Fibroblast of skin of scalp (primary cell): ENCODE measurements at places on chromosomes 2 and 18.

DNA sequence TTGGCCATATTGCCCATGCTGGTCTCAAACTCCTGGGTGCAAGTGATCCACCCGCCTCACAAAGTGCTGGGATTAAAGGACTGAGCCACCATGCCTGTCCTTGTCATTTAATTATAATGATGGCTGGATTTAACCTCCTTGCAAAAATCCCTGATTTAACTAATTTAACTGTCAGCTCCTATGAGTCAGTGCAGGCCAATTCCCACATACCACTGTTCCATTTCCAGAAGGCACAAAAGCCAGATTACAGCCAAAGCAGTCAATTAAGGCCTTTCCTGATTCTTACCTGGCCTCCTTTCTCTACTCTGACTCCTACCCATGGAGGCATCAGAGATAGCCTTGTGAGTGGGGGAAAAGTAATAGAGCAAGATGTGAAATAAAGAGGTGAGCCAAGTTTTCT is 12.3 kb upstream of the SLC35F5 start:
- DNase-seq = no peak

GRCh38 chr2:210452194-210452593 is 24.4 kb downstream of the LANCL1 start:
- DNase-seq = no peak

GRCh38 chr2:233961905-233962304 is 44.7 kb downstream of the TRPM8 start:
- DNase-seq = no peak

DNA sequence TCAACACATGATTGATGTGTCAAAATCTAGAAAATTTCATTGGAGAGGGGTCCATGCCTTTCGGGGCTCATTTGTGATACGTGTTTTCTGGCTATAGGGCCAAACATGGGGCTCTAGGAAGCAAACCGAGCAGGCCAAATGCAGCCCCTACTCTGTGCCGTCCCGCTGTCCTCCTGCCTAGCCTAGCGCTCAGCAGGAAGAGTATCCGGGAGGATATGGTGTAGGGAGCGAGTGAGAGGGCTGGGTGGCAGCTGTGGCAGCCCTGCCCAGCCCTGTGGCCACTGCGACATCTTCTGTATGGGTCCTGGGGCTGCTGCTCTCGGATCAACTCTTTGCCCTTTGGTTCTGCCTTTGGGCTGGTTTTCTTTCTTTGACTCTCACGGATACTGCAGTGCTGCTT is 120.1 kb upstream of the MAP3K20 start:
- no peak for DNase-seq

GRCh38 chr2:223235986-223236385 is 184.0 kb downstream of the KCNE4 start:
- peak; percentile 42 for DNase-seq

- no peak for DNase-seq
These were observed 9.9 kb downstream of the CCT7 start for GRCh38 chr2:73243884-73244570.

DNA sequence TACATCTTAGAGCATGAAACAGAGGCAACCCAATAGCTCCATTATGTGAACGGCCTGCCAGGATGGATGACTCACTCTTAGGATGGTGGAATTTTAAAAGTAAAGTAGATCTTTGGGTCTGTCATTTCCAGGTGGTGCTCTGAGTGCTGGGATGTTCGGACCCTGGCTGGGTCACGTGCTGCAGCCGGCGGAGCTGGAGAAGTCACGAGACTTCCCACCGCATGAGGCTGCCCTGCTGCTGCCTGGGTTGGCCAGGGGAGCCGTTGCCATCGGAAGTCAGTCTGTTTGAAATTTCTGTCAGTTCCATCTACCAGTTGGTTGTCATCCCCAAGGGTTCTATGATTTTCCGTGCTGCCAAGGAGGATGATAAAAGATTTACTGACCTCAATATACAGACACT is 93.3 kb upstream of the ALKAL2 start:
- DNase-seq = no peak

DNA sequence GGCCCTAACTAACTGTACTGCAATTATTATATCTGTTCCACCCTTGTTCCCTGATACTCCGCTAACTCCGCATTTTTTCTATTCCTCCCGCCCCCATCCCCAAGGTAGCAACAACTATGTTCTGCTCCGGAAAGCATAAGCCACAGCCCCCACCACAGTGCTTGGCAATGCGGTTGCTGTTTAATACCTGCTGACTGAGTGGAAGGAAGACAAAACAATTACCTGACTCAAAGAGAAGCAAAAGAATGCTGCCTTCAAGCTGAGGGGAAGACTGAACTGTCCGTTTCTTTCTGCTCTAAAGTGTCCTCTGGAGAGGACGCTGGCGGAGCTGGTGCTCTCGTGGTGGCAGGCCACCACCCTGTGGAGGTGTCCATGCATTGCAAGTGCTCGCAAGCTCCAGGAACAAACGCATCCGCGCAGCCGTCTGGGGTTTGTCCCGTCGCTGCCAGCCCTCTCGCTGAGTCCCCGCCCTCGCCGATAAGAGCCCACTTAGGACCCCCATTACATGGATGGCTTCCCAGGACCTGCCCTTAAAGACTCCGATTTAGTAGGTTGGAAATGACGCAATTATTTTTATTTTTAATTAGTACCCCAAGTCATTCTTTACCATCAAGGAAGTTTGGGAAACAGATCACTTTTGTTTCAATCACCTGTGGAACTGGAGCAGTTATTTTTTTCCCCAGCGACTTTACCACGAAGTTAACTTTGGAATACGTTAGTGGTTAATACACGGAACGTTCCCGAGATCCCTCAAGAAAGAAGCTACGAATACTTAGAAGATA is 1.6 kb upstream of the MYL12A start:
- DNase-seq = peak; percentile 88

DNA sequence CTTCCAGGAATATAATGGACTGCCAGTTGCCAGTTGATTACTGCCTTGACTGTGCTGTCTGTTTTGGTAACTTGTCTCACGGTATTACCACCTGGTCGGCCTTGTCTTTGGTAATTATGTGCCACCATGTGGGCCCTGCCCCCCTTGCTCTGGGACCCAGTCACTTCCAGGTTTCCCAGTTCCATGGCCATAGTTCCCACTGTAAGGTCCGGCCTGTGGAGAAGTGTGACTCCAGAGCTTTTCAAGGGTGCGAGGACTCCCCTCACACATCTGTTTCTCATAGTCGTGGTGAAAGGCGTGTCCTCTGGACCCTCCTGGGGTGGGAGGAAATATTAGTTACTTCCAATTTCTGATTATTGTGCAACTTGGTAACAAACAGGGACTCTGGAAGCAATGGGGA is 150.5 kb downstream of the SEPTIN10 start:
- no peak for DNase-seq

GRCh38 chr18:47417807-47418206 is 166.3 kb upstream of the SKOR2 start:
- DNase-seq = no peak

GRCh38 chr2:223283771-223284170 is 231.8 kb downstream of the KCNE4 start:
- no peak for DNase-seq

GRCh38 chr18:32057624-32058165 is 34.0 kb upstream of the RNF138 start:
- no peak for DNase-seq

DNA sequence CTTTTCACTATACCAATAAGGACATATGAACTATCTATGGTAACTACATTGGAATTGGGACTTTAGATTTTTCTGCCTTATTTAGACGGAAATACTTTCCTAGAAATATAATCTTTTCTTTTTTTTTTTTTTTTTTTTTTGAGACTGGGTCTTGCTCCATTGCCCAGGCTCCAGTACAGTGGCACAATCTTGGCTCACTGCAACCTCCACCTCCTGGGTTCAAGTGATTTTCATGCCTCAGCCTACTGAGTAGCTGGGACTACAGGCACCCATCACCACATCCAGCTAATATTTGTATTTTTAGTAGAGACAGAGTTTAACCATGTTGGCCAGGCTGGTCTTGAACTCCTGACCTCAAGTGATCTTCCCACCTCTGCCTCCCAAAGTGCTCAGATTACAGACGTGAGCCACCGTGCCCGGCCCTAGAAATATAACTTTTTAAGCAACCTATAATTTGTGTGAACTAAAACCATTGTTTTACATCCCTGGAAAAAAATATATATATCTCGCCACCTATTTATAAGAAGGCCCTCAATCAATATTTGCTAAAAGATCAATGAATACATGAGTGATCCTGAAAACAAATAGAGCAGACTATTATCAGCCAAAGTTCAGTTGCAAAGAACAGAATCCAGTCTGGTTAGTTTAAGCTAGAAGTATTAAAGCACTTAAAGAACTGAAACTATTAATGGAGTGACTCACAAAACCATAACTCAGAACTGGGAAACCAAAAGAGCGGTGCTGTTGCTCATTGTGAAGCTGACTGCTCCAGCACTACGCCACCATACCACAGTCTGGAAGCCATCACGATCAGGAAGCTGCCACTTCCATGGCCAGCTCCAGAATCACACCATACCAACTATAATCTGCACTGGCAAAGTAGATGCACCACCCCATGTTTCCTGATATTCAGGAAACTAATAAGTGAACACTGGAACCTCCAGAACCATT is 8.4 kb upstream of the HNRNPLL start:
- DNase-seq = no peak

- no peak for DNase-seq
These were observed 130.2 kb downstream of the EXOC6B start for GRCh38 chr2:72695676-72696075.

GRCh38 chr2:5969303-5969702 is 277.1 kb downstream of the SOX11 start:
- DNase-seq = no peak

GRCh38 chr2:147934881-147935620 is 85.5 kb downstream of the ORC4 start:
- DNase-seq = no peak

- no peak for DNase-seq
These were observed 63.5 kb downstream of the DCC start for GRCh38 chr18:52403291-52404021.

DNA sequence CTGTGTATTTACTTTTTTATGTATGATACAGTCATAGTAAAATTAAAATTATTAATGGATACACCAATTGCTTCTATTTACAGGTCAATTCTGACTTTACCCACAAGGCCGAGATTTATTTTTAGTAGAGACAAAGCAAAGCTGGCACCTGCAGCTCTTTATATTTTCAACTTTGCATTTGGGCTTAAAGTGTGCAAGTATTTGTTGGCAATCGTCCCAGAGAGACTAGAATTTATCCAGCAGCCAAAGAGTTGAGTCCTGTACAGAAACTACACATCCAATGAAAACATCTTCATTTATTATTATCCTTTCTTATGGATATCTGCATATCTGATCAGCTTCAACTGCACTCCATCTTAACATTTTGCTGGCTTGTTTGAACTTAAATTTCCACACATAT is 485.6 kb downstream of the SOX11 start:
- no peak for DNase-seq

- no peak for DNase-seq
These were observed 125.5 kb downstream of the ANKRD44 start for GRCh38 chr2:197184959-197185586.

- no peak for DNase-seq
These were observed 27.6 kb upstream of the SSB start for GRCh38 chr2:169771021-169771420.

DNA sequence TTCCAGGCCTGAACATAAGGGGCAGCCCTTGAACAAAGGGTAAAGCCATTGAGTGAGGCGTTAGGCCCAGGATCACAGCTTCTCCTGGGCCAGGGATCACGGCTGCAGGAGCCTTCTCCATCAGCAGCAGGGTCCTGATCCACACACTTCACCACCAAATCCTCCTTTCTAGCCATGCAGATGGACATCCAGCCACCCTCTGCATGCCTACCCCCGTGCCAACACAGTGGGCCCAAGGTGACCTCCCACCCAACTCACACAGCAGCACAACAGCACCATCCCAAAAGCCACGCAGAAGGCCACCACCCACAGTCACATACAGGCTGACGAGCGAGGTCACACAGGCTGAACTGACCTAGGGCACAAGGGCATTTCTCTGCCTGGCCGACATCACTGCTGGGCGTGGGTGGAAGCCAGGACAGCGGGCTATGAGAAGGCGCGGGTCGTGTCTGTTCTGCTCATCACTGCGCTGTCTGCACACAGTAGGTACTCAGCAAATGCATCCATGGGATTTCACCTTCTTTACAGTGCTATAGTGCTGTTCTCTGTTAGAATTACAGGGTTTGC is 31.2 kb downstream of the TFCP2L1 start:
- DNase-seq = no peak

DNA sequence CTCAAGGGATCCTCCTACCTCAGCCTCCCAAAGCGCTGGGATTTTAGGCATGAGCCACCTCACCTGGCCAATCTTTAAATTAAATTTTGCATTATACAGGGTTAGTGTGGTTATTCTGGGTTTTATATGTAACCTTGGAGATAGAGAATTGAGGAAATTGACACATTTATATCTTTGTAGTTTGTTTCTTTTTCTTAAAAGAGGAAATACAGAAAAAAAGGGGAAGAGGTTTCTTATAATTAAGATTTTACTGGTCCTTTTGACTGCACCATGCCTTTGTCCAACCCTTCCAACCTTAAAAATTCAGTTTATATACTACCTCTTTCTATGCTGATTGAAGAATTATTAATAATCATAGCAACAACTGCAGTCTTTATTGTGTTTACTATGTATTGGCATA is 210.1 kb upstream of the STON1 start:
- DNase-seq = no peak
